ENCODE measurements at places on chromosomes 1 and 21.

GRCh38 chr1:220873087-220873486 is 6.2 kb upstream of the HLX start:
- no peak for DNase-seq

GRCh38 chr1:202909494-202909893 is 17.5 kb downstream of the KLHL12 start:
- DNase-seq = no peak

GRCh38 chr21:30332681-30333080 is 4.8 kb downstream of the KRTAP27-1 start:
- DNase-seq = no peak

DNA sequence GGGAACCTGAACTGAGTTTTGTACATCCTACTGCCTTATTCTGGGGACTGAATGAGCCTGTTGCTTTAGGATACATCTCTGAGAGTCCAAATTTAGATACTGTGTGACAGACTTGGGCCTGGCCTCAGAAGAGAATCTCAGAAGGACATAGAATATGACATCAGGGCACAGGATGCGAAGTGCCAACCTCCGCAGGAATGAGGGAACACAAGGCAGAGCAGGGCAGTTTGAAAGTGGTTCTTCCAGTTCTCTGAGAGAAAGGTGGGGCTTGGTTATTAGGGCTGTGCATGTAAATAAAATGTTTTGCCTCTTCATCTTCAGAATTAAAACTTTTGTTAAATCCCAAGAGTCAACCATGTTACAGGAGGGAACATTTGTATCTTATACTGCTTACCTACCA is 23.1 kb downstream of the TRAF5 start:
- no peak for DNase-seq

GRCh38 chr1:84735483-84735882 is 45.2 kb upstream of the SSX2IP start:
- DNase-seq = no peak

GRCh38 chr21:44614161-44614631 is 2.3 kb downstream of the KRTAP10-8 start:
- DNase-seq = no peak

DNA sequence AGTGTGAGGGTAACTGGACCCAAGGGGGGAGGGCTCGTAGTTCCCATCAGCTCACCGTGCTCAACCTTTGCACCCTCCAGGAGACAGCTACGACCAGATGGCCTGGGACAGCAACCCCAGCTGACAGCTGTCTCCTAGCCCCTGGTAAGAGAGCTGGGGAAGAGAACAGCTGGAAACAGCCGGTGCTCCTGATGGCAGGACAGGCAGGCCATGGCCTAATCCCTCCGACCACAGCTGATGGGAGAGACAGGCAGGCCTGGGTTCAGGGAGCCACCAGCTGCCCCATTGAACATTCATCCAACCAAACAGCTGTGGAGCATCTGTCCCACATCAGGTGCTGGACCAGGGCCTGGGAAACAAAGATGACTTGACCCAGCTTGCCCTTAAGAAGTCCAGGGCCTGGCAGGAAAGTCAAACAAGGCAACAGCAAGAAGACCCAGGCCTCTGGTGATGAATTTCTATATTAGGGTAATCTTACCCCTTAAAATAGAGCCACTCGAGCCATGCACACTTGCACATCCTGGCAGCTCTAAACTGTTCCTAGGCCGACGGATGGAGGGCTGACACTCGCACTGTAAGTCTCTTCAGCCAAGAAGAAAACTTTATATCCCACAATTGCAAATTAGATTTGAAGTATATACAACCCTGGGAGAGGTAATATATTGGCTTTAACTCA is 12.2 kb downstream of the OLFML2B start:
- DNase-seq = no peak

- no peak for DNase-seq
These were observed 46.9 kb downstream of the TRAPPC10 start for GRCh38 chr21:44058981-44059380.

- no peak for DNase-seq
These were observed 32.0 kb upstream of the GBP6 start for GRCh38 chr1:89331890-89332289.

- DNase-seq = no peak
These were observed 76.6 kb downstream of the FAM78B start for GRCh38 chr1:166090244-166090643.

DNA sequence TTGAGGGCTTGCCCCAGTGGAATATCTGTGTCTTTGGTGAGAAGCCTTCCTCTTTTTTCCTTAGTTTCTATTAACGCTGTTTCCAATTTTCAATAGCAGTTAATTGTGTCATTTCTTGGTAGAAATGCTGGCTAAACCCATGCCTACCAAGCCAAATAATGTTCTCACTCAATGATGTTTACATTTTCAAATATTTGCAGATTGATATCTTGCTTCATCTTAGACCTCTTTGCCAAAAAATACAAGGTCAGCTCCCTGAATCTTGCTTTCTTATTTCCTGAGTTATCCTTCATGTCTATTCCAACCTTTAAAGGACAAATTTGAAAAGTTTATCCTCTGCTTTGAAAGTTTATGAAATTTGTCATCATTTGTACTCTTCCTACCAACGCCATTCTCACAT is 5.1 kb downstream of the KCNJ15 start:
- no peak for DNase-seq

DNA sequence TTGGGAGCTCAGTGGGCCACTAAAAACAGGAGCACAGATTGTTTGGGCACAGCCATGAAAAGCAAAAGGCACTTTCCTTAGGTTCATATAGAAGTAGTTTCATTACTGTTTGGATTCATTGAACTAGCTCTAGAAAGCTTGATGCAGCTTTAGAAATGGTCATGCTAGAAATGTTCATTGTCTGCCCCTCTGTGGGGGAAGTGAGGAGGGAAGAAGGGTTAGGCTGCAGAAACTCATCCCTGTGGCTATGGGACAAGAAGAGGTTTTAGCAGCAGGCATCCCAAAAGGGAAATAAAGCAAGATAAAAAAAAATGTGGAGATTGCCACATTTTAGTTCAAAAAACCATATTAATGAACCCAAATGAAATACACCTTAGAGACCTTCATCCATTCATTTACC is 359.6 kb upstream of the PTBP2 start:
- no peak for DNase-seq

All from astrocyte of the cerebellum (primary cell).